ENCODE measurements at places on chromosomes 13 and 19. TPM values are rescaled to one million over a fixed set of nuclear protein-coding genes. Genes with fewer than 3 reads are reported as not detected.

DNA sequence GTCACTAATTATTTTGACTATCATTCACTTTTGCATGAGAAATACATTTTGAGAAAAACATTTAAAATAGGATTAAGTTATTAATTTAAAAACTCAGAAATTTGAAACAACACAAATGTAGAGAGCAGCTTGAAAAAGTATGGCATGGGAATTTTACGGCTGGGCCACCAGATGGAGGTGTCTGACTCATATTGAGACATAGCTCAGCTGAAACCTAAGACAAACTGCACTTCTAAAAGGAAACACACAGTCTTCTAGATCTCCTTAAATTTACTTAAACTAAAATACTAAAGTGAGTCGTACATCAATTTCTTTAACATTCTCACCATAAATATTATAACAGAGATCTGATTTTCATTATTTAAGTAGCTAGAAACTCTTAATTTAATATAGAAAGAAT, 41.9 kb upstream of the POSTN start:
- H3K4me3 ChIP-seq, result no peak overlapping the region
- H3K27ac ChIP-seq, result no peak overlapping the region
- DNase-seq, result no peak
- H3K27me3 ChIP-seq, result no peaks in the 10 kb centered on the region

Gene EID2
- total RNA-seq, result 21.2 TPM

DNA sequence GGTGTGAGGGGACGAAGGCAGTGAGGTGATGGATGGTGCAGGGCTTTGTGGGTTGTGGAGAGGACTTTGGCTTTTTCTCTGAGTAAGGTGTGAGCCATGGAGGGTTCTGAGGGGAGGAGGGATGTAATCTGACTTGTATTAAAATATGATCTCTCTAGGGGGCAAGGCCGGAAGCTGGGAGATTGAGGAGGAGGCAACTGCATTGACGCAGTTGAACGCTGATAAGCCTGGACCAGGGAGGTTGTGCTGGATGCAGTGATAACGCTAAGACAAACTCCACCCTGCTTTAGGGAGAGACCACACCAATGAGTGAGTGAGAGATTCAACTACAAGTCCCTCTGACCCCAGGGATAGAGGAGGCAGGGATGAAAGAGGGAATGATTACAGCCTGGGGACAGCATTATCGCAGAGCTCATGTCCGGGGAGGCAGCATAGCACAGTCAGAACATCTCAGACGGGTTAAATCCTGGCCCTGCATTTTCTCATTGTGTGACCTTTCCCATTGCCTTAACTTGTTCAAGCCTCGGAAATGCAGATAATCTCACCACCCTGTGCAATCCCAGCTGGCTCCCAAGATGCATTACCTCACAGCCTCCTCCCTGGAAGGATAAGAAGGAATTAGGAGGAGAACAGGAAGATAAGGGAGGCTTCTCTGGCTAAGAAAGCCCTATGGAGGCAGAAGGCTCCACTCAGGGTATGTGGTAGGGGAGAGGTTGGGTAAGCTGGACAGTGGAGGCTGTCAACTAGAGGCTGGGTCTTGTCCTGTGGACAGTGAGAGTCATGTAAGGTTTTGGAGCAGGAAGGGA, 124.2 kb downstream of the CACNA1A start:
- H3K36me3 ChIP-seq, result no peaks in the 10 kb centered on the region
- no peak overlapping the region for H3K27ac ChIP-seq
- H3K4me3 ChIP-seq, result no peak overlapping the region
- DNase-seq, result no peak
- H3K27me3 ChIP-seq, result peaks cover 9% of the 10 kb centered on the region
- no peaks in the 10 kb centered on the region for H3K4me1 ChIP-seq

Gene CRLF1
- not detected for total RNA-seq

Gene ZNF583
- total RNA-seq, result 12.1 TPM

- H3K4me1 ChIP-seq, result no peaks in the 10 kb centered on the region
- H3K27me3 ChIP-seq, result no peaks in the 10 kb centered on the region
- no peak overlapping the region for H3K4me3 ChIP-seq
Measured at GRCh38 chr19:45632468-45633196, 6.6 kb downstream of the EML2 start.

- H3K27me3 ChIP-seq, result peaks cover 9% of the 10 kb centered on the region
- no peak overlapping the region for H3K4me3 ChIP-seq
- peaks cover 10% of the 10 kb centered on the region for H3K4me1 ChIP-seq
- H3K27ac ChIP-seq, result no peak overlapping the region
Measured at GRCh38 chr19:12983542-12984142, 11.6 kb upstream of the NFIX start.

Gene ZNF491
- 5.9 TPM for total RNA-seq

DNA sequence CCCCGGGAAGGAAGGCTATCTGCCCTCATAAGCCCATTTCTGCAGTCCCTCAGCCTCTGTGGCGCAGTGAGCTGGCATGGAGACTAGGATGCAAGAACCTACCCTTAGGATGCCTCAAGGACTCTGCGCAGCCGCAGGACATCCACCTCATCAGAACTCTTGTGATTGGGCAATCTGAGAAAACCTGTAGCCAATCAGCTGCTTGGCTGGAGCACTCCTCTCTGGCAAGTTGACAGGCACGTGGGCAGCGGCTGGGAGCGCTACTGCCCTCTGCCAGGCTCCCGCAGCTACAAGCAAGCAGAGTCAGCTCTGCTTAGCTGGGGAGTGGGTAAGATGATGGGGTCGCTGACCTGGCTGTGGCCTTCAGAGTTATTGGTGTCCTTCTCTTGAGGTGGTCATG, 1.5 kb upstream of the ECSIT start:
- peaks cover 33% of the 10 kb centered on the region for H3K4me1 ChIP-seq
- no peaks in the 10 kb centered on the region for H3K27me3 ChIP-seq
- no peak for DNase-seq

Gene CLDND2
- total RNA-seq, result 0.73 TPM

Gene KLK5
- not detected for total RNA-seq

GRCh38 chr19:42985588-42985987, 40.7 kb downstream of the PSG11 start:
- H3K4me1 ChIP-seq, result no peaks in the 10 kb centered on the region
- H3K4me3 ChIP-seq, result no peak overlapping the region
- H3K27ac ChIP-seq, result no peak overlapping the region
- no peak for DNase-seq

GRCh38 chr13:71858647-71859046, 8.4 kb downstream of the DACH1 start:
- H3K4me1 ChIP-seq, result no peaks in the 10 kb centered on the region
- H3K27me3 ChIP-seq, result peaks cover 11% of the 10 kb centered on the region
- H3K36me3 ChIP-seq, result no peaks in the 10 kb centered on the region

Gene SNRPD2
- total RNA-seq, result 410 TPM

Gene IRS2
- total RNA-seq, result 20.7 TPM

DNA sequence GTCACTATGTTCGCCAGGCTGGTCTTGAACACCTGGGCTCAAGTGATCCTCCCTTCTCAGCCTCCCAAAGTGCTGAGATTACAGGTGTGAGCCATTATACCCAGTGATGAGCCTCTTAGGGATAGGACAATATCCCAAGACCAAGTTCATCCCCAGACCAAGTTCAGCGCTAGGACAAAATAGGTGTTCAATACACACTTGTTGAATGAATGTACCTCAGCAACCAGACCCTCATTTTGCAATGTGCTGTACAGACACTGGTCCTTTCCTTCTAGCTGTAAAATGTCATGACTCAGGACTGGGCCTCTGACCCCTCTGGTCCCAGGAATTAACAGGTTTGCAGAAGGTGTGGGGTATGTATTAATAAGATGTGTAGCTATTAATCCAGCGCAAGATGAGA, 246.0 kb downstream of the TSHZ3 start:
- no peak overlapping the region for H3K4me3 ChIP-seq
- H3K27ac ChIP-seq, result no peak overlapping the region
- peaks cover 12% of the 10 kb centered on the region for H3K27me3 ChIP-seq
- H3K4me1 ChIP-seq, result no peaks in the 10 kb centered on the region

Gene RAB3A
- 3.8 TPM for total RNA-seq

- peak overlapping the region; percentile 25 for H3K27ac ChIP-seq
- no peaks in the 10 kb centered on the region for H3K27me3 ChIP-seq
- peaks cover 16% of the 10 kb centered on the region for H3K4me1 ChIP-seq
- no peak overlapping the region for H3K4me3 ChIP-seq
Measured at GRCh38 chr19:11142528-11143171, 12.9 kb downstream of the SPC24 start.

Gene CLEC4G
- total RNA-seq, result not detected

DNA sequence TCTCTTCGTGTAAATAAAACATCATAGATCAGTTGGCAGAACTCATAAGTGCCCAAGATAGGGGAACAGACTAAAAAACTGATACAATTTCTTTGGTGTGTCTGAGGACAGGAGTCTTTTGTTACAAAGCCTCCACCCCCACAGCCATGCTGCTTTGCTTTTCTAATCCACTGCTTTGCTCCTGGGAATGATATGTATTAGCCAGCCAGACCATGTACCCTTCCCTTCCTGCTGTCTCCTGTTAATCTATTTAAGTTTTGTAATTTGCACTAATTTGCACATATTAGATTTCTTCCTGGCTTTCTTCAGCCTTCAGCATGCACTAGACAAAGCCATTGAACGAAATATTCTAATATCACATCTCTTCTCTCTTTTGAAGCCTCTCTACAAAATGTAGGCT, 130.5 kb downstream of the MAB21L1 start:
- no peak overlapping the region for H3K27ac ChIP-seq
- no peaks in the 10 kb centered on the region for H3K4me1 ChIP-seq
- no peaks in the 10 kb centered on the region for H3K36me3 ChIP-seq
- no peak for DNase-seq
- H3K27me3 ChIP-seq, result no peaks in the 10 kb centered on the region

Gene TSHZ3
- total RNA-seq, result not detected

- peaks cover 28% of the 10 kb centered on the region for H3K4me1 ChIP-seq
- no peaks in the 10 kb centered on the region for H3K27me3 ChIP-seq
- no peaks in the 10 kb centered on the region for H3K36me3 ChIP-seq
- no peak for DNase-seq
- peak within 1 kb of the TSS; percentile 96 for H3K4me3 ChIP-seq
Measured at GRCh38 chr19:58558066-58558622, at the start of gene UBE2M. Gene UBE2M, minus strand, starts transcription at chr19:58558611. Its CDS starts 230 bp downstream, at chr19:58558381.

Gene PLPP2
- total RNA-seq, result not detected

DNA sequence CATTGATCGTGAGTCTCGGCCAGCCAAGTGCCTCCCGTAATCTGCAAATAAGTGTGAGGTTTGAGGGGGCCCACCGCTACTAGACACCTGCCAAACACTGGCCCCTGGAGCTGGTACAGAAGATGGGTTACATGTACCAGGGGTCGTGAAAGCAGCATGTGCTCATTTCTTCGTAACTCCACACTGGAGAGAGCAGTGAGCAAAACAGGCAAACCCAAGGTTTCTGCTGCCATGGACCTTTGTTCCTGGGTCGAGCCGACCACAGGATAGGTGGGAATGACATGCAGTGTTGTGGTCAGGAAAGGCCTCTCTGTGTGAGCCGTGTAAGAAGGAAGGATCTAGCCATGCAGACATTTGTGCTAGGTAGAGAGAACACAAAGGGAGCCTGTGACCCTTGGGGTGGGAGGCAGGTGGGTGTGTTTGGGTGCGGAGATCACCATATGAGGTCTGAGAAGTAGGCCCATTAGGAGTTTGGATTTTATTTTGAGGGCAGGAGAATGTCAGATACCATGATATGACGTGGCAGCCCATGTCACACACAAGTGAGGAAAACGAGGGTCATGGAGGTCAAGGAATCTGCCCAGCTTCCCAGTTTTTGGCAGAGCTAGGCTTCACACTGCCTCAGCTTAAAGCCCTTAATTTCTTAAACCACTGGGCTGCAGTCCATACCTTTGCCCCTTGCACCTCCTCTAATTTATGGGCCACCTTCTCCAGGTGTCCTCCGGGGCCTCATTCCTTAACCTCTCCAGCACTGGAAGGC, 919 bp downstream of the GTF3A start:
- H3K4me1 ChIP-seq, result peaks cover 42% of the 10 kb centered on the region
- H3K36me3 ChIP-seq, result peaks cover 13% of the 10 kb centered on the region
- no peaks in the 10 kb centered on the region for H3K27me3 ChIP-seq
- H3K27ac ChIP-seq, result peak overlapping the region; percentile 89
- peak overlapping the region; percentile 98 for H3K4me3 ChIP-seq
- no peak for DNase-seq

- peaks cover 41% of the 10 kb centered on the region for H3K4me1 ChIP-seq
Measured at GRCh38 chr19:7917267-7918061, 2.7 kb upstream of the SNAPC2 start.

Gene ADGRE2
- total RNA-seq, result not detected

GRCh38 chr13:110388108-110388943, 81.2 kb downstream of the COL4A2 start:
- peaks cover 6% of the 10 kb centered on the region for H3K4me1 ChIP-seq
- H3K4me3 ChIP-seq, result peak overlapping the region; percentile 50
- H3K27me3 ChIP-seq, result peaks cover 54% of the 10 kb centered on the region
- no peak for DNase-seq
- no peak overlapping the region for H3K27ac ChIP-seq

DNA sequence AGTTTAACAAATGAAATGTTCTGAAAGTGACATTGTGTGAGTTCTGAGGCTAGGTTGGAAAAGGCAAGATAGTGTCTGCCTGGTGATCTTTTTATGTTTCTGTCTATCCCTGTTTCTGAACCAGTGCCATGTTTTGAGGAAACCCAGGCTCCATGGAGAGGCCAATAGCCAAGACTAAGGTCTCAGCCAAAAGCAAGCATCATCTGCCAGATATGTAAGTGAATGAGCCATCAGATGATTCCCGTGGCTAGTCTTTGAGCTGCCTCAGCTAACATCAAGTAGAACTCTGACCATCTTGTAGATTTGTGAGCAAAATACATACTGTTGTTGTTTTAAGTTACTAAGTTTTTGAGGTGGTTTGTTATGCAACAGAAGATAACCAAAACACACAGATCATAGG, 19.6 kb upstream of the CCNA1 start:
- H3K27ac ChIP-seq, result no peak overlapping the region
- DNase-seq, result no peak
- peaks cover 2% of the 10 kb centered on the region for H3K4me1 ChIP-seq
- peaks cover 33% of the 10 kb centered on the region for H3K27me3 ChIP-seq

- no peak overlapping the region for H3K27ac ChIP-seq
- H3K4me1 ChIP-seq, result peaks cover 17% of the 10 kb centered on the region
- peaks cover 2% of the 10 kb centered on the region for H3K36me3 ChIP-seq
- peaks cover 81% of the 10 kb centered on the region for H3K27me3 ChIP-seq
- no peak overlapping the region for H3K4me3 ChIP-seq
Measured at GRCh38 chr19:30222428-30222873, 149.7 kb upstream of the ZNF536 start.

Gene RBM26
- 138 TPM for total RNA-seq

Gene EDDM13
- total RNA-seq, result not detected

- DNase-seq, result no peak
- H3K36me3 ChIP-seq, result peaks cover 13% of the 10 kb centered on the region
- H3K27ac ChIP-seq, result no peak overlapping the region
- no peak overlapping the region for H3K4me3 ChIP-seq
Measured at GRCh38 chr19:37929355-37929923, 22.4 kb downstream of the SIPA1L3 start.
